ENCODE measurements at places on chromosomes 1 and 21.

DNA sequence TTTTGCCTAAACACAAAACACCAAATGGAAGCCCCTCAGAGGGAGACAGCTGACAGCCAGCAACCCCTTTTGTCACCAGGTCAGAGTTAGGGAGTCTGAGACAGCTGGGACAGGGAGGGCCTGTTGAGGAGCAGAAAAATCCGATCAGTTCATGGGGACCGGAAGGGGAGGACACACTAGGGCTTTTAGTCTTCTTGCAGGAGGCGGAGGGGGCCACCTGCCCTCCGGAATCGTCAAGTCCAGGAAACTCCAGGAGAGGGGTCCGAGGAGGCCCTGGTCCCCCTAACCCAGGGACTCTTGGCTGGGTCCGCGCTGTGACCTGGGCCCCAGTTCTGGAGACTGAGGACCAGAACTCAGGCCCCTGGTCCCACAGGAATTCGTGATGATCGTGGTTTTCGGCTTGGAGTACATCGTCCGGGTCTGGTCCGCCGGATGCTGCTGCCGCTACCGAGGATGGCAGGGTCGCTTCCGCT, 34.2 kb downstream of the KCNQ4 start:
- DNase-seq = no peak

DNA sequence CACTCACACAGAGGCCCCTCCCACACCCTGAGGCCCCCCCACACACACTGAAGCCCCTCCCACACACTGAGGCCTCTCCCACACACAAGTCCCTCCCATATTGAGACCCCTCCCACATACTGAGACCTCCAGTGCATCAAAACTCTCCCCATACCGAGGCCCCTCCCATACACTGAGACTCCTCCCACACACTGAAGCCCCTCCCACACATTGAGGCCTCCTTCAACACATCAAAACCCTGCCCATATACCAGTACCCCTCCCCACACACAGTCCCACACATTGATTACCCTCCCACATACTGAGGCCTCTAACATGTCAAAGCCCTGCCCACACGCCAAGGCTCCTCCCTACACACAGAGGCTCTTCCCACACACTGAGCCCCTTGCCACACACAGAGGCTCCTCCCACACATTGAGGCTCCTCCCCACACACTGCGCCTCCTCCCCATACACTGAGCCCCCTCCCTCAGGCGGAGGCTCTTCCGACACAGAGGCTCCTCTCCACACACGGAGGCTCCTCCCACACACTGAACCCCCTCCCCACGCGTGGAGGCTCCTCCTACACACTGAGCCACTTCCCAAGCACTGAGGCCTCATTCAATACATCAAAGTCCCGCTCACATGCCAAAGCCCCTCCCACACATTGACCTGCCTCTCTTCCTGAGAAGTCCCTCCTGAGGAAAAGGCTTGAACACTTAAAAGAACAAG, 392.3 kb downstream of the CAMTA1 start:
- no peak for DNase-seq

DNA sequence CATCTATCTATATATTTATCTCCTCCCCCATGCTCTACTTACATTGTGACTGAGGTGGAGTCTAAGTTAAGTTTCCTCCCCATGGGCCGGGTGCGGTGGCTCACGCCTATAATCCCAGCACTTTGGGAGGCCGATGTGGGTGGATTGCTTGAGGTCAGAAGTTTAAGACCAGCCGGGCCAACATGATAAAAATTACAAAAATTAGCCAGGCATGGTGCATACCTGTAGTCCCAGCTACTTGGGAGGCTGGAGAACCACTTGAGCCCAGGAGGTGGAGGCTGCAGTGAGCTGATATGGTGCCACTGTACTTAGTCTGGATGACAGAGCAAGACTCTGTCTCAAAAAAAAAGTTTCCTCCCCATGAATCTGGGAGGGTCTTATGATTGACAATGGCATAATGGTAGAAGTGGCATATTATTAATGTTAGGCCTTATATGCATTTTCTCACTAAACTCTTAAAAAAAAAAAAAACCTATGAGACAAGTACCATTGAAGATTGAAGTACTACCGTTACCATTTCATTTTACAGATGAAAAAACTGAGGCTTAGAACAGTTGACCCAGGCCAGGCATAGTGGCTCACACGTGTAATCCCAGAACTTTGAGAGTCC, 11.2 kb downstream of the F11R start:
- DNase-seq = no peak

DNA sequence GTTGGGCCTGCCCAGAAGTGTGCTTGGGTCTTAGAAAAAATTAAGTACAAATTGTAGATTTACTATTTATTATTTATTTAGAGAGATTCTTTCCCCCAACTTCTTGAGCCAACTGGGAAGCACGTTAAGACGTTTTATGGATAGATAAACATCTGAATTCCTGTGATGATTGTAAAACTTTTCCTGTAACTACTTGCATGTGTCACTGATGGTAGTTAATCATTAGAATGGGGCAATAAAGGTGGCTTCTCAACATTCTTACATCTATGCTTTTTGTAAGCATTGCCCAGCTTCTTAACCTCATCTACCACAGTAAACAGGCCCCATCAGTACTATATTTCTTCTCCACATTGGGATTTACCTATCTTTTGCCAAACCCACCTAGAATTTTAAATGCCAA, 559.8 kb downstream of the LMO4 start:
- no peak for DNase-seq

Data from non-pigmented ciliary epithelial cell (primary cell).